ENCODE measurements at places on chromosomes 13 and 19. TPM values are rescaled to one million over a fixed set of nuclear protein-coding genes. Genes with fewer than 3 reads are reported as not detected.

DNA sequence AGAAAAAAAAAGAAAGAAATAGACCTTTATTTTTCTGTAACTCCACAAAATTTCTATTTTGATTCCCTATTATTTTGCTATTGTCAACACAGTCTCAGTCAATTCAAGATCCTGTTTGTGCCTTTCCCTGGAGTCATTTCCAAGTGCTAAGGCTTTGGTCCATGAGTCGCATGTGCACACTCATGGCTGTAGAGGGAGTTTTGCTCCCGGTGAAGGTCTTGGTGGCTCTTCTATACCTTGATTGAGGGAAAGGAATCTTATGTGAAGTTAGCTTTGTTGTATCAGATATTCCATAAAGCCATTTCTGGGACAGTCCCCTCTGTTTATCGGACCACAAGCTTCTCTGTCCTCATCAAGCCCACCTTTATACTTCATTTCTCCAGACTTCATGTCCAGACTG is 58.7 kb upstream of the ALOX5AP start:
- DNase-seq: no peak

- DNase-seq: no peak
Observed at GRCh38 chr19:14198384-14199376, 7.3 kb downstream of the ADGRL1 start.

The ZNF83 gene
- polyA plus RNA-seq: 85.8 TPM

GRCh38 chr13:106036870-106037269 is 498.6 kb downstream of the EFNB2 start:
- DNase-seq: no peak

The SERPINE3 gene
- polyA plus RNA-seq: 1.4 TPM

The UBA52 gene
- polyA plus RNA-seq: 782 TPM

The IGFL2 gene
- polyA plus RNA-seq: not detected

The ZNF350 gene
- polyA plus RNA-seq: 18.7 TPM

DNA sequence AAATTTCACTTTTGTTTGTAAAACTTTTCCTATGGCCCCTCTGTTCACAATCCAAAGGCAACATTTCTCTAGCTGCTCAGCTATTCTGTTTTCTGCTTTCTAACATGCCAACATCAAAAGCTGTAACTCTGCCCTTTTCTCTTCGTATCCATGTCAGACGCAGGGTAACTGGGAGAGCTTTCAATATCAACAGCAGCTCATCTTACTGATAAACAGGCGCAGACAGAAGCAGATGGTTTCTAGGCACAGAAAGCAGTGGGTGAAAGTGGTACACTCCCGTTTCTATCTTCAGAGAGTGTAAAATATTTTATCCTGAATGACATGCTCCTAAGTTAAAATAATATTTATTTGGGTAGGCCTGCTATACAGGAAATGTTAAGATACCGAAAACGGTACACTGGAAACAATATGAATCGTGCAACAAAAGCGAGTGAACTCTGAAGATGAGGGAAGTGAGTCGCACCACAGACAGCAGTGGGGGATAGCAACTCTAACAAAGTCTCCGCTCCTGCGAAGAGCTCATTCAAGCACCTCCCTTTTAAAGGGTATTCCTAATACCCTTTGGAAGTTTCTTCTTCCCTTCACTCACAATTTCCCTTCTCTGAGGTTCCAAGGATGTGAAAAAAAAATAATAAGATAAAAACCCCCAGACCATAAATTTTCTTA is 798.3 kb downstream of the GPC5 start:
- DNase-seq: no peak

DNA sequence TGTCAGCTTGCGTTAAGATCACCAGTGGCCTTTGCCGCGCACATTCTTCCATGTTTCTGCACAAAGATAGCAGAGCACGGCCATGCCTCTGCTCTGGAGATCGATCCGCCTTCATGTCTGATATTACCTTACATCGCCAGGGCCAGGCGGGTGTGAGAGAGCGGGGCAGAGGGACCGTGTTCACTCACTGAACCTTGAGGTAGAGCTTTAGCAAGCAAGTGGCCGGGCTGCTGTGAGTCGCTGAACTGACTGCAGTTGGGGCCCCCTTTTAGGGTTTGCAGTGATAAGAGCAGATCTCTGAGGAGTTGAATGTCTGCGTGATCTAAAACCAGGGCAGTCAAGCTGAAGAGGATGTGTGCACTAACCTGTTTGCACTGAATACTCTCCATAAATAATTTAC is 275.4 kb upstream of the OBI1 start:
- DNase-seq: no peak

The LILRB2 gene
- 2.8 TPM for polyA plus RNA-seq

The FOSB gene
- 81.2 TPM for polyA plus RNA-seq

- DNase-seq: no peak
Observed at GRCh38 chr13:39209731-39210531, 171.7 kb downstream of the NHLRC3 start.

The ZNF730 gene
- polyA plus RNA-seq: 10.1 TPM

The KLK4 gene
- not detected for polyA plus RNA-seq
